ENCODE measurements at places on chromosomes 12 and 14.

- no peak for DNase-seq
Observed at GRCh38 chr12:127942981-127943380, 324.0 kb upstream of the TMEM132C start.

GRCh38 chr12:3326156-3326849 is 164.7 kb upstream of the PRMT8 start:
- DNase-seq: no peak

DNA sequence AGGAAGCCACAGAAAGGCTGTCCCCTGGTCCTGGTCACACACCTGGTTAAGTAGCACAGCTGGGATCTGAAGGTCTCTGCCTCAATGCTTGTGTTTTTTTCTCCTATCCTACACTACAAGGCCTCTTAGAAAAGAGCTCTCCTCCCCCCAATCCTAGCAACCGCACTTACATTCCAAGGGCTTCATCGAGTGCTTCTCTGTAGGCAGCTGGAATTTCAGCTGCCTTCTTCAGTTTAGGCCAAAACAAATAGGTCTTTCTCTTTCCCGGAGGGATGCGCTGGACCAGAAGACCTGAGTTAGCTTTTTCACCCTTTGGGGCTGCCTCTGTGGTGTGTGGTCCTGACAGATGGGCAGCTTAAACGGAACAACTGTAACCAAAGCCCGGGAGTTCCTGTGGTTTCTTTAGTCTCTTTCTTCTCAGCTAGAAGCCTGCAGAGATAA is 109.7 kb downstream of the GPATCH2L start:
- DNase-seq: peak; percentile 52

- DNase-seq: no peak
Observed at GRCh38 chr12:22993609-22994315, 368.8 kb downstream of the ETNK1 start.

GRCh38 chr14:23916004-23916403 is 37.6 kb upstream of the DHRS4 start:
- DNase-seq: no peak

- DNase-seq: no peak
Observed at GRCh38 chr12:118050972-118051910, 9.7 kb downstream of the WSB2 start.

DNA sequence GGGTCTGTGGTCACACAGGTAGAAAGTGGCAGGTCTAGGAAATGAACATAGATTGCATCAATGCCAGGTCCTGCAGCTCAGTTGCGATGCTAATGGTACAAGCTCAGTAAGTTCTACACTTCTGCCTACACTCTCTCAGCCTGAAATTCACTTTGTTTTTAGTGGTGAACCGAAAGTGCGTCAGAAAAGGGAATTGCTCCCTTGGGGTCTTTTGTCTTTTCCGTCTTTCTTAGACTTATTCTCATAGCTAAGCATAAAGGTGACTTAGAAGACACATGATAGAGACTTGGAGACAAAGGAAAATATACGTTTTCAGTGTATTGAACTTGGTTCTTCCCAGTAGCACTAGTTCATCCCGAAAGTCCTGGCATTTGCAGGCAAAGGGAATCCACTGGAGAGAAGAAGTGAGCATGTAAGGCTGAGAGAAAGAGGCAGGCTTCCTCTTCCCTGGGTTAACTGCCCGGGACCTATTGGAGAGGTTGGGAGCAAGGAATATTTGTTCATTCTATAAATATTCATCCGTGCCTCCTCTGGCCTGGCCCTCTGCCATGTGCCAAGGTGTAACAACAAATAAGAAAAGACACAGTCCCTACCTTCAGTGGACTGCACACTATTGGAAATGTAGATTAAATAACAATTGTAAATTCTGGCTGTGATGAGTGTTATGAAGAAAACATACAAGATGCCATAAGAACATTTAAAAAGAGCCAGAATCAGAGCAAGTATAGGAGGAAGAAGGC is 785.8 kb downstream of the MED13L start:
- no peak for DNase-seq
